ENCODE measurements at places on chromosomes 5 and 9.

DNA sequence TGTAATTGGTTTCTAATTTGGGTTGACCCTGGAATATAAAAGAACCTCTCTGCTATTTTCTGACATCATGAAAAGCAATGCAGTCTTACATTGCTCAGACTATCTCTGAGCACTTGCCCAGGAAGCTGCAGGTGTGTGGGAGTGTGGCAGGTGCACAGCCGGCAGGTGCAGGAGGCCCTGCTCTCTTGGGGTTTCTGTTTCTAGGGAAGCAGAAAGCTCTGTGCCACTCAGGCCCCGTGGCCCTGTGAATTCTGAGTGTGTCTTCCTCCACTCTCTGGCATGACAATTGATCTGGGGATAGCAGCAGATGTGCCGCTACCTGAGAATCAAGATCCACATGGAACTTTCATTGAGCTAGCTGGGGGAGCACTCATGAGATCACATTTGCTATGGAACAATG, 45.7 kb upstream of the IRX2 start:
- no peak for DNase-seq

- no peak for DNase-seq
These were observed 3.4 kb downstream of the FNBP1 start for GRCh38 chr9:130039528-130040147.

GRCh38 chr5:144710637-144711036, 540.0 kb downstream of the KCTD16 start:
- no peak for DNase-seq

- no peak for DNase-seq
These were observed 3.4 kb downstream of the IL13 start for GRCh38 chr5:132661231-132662003.

- DNase-seq, result no peak
These were observed 282.7 kb upstream of the VLDLR start for GRCh38 chr9:2338777-2339365.

GRCh38 chr5:149283626-149284480, 12.2 kb downstream of the AFAP1L1 start:
- no peak for DNase-seq
